ENCODE measurements at places on chromosomes 5 and 9.
A peak's percentile ranks its signal among the peaks of the same experiment; 100 is the strongest.

GRCh38 chr9:35680331-35681105 lies 6.8 kb downstream of the CA9 start:
- no peak for DNase-seq

- no peak for DNase-seq
Measured at GRCh38 chr9:75938946-75939345, 48.5 kb downstream of the PCSK5 start.

GRCh38 chr9:34413231-34413852 lies 36.6 kb upstream of the MYORG start:
- DNase-seq = peak; percentile 74

DNA sequence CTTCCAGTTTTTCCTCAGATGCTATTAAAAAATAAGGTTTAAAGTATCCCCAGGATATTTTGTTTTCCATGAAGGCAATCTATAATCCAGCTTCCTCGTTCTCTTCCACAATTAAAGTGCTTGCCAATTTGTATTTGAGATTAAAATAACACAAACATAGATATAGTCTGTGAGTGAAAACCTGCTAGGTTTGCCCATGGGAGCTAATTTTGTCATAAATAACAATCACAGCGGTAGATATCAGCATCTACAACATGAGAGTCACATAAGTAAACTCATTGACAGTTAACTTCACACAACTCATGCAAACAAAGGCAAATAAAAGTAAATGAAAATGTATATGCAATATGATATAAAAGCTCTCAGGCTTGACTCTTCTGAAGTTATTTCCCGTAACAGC lies 29.2 kb upstream of the RASGRF2 start:
- DNase-seq = no peak

- no peak for DNase-seq
Measured at GRCh38 chr9:750249-750967, 91.1 kb upstream of the DMRT1 start.

DNA sequence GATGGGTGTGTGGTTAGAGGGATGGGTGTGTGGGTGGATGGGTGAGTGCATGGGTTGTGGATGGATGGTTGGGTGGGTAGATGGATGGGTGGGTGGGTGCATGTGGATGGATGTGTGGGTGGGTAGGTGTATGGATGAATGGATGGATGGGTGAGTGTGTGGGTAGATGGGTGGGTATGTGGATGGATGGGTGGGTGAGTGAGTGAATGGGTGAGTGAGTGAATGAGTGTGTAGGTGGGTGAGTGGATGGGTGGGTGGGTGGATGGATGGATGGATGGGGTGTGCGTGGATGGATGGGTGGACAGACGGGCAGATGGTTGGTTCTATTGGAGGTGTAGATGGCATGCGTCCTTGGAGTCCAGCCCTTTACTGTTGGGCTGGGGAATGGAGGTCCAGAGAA lies 17.2 kb downstream of the STKLD1 start:
- DNase-seq = no peak

DNA sequence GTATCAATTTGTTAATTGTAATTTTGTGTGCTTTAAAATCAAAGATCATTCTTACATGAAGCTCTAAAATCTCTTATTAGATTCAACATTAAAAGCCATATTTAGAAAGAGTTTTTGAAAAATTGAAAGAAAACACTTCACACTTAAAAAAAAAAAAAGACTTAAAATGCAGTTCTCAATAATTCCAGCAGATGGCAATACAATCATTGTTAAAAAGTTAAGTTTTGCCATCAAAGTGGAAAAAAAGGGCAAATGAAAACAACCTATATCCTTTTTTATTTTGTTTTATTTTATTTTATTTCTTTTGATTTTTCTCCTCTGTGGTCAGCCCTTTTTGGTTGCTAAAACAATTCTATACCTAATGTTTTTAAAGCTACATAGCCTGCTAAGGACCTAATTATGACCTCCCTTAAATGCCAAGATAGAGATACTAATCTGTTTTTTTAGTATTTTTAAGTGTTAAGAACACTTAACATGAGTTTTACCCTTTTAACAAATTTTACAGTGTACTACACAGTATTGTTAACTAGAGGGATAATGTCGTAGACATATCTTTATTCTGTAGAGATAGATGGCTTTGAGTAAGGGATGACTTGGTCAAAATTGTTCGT lies 154.2 kb upstream of the DAB2 start:
- DNase-seq = no peak

DNA sequence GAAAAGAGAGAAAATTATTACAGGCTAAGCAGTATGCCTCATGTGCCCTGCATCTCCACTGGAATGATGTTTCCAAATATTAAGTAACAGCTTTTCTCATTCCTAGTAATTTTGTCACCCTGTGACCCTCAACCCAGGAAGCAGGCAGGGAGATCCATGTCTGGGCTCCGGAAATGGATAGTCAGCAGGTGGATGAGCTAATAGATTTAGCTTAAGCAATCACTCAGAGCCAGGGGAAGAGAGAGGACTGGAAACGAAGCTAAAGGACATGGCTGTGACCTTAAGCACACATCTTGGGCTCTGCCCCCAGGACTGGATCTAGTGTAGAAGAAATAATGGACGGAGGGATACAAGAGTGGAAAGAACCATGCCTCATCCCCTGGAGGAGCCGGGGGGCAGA lies 89.5 kb downstream of the ARSB start:
- no peak for DNase-seq

- DNase-seq = no peak
Measured at GRCh38 chr5:179759581-179760551, 27.2 kb downstream of the MAML1 start.

DNA sequence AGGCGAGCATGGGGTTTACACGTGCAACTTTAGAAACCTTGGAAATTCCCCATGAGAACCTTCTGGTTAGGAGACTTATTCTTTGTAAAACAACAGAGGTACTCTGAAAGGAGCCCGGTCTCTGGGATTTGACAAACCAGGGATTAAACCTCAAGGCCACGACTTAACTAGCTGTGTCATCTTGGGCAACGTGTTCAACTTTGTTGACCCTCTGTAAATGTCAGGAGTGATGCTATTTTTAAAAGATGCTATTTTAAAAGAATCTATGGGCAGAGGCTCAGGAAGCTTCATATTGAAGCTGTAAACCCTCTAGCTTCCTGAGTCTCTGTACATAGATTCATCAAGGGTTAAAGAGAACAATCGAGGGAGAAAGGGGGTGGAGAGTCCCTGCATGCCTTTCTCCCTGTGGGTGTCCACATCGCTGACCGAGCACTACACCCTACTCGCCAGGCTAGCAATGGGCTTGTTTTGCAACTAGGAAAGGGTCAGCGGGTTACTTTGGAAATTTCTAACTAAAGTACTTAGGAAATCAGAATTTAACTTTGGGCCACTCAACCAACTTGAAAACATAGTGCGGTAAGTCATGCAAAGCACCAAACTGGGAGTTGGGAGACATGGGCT lies 2.1 kb downstream of the SLC36A2 start:
- DNase-seq = no peak

GRCh38 chr5:159003045-159004030 lies 96.4 kb downstream of the EBF1 start:
- DNase-seq = no peak

GRCh38 chr5:150066901-150067396 lies 19.4 kb downstream of the CSF1R start:
- no peak for DNase-seq

DNA sequence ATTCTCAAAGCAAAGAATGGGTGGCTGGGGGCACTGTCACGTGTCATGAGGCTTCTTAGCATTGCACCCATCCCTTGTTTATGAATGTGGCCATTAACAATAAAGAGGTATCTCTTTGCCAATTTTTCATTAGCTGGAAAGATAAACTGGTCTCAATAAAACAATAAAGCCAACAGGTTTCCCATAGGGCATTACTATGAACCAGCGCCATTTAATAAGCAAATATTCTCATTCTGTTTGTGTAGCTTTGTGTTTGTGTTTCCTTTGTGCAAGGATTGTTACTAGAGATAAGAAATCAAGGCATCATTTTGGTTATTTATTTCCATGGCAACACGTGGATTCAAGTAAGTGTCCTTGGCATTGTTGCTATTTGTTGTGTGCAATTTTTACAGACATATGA lies 37.6 kb upstream of the CAST start:
- no peak for DNase-seq

DNA sequence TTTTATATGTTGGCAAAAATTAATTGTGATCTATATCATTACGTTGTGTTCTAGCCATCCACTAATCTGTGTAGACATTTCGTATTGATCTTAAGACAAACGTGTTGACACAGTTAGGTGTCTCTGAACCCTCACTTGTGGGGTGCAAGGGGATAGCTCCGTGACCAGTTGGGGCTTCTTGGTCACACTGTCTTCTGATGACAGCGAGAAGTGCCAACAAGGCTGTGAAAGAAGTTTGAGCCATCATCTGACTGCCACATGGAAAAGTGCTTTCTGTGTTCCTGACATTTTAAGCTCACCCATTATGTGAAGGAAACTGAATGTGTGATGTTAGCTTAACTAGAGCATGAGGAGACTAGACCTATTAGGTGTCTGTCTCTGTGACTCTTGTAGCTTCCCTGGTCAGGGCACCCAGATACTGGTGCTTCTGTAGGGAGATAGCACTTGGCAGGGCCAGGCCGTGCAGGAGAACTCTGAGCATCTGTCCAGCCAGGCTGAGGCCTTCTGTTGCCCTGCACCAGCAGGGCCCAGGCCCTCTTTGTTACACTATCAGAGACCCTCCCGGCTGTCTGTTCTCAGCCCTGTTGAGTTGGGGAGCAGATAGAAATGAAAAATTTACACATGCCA lies 52.8 kb upstream of the PHF2 start:
- DNase-seq = no peak

Data from Caco-2 (cell line).